HS-5 (cell line): ENCODE measurements at places on chromosomes 12 and 14.

- DNase-seq, result no peak
Observed at GRCh38 chr12:131204416-131205274, 250.9 kb downstream of the ADGRD1 start.

GRCh38 chr14:96274543-96274942 lies 18.5 kb downstream of the BDKRB1 start:
- no peak for DNase-seq

DNA sequence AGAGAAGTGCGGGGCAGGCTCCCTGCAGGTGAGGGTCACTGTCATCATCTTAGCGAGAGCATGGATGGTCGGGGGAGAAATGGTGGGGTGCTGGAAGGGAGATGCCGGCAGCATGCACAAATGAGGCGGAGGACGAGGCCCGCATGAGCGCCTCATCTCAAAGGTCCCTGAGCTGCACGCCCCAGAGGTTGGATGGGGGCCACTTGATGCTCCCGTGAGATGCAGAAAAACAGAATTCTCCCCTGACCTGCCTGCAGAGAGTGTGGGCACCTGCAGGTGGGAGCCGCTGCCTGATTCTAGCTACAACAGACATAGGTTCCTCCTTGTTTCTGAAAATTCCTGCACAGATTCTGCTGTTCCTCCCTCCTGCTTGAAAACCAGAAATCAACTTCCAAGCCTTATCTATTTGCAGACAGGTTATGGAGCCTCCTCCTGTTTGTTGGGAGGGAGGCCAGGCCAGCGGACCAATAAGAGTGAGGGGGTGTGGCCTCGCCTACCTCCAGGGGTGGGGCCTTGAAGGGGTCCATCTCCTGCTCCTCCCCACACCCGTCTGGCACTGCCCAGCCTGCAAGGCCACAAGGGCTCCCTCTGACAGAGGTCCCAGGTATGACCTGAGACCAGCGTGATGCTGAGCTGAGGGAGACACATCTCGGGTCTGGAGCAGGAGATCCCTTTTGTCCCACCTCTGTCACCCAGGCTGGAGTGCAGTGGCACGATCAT lies 67.2 kb downstream of the KDM2B start:
- DNase-seq, result no peak

DNA sequence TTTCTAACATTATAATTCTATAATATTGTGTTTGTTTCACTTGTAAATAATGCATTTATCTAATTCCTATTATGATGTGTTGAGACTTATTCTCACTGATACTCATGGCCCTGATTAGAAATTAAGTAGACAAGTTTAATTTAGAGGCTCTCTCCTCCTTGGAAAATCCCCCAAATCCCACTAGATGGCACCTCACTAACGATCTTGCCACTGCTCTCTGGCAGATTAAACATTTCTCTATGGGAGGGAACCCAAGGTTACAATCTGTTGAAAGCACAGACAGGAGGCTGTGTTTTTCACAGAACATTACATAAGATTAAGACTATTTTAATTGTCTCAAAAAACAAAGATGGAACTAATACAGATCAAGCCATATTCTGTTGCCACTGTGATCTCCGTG lies 318.7 kb downstream of the LRFN5 start:
- peak; percentile 3 for DNase-seq

DNA sequence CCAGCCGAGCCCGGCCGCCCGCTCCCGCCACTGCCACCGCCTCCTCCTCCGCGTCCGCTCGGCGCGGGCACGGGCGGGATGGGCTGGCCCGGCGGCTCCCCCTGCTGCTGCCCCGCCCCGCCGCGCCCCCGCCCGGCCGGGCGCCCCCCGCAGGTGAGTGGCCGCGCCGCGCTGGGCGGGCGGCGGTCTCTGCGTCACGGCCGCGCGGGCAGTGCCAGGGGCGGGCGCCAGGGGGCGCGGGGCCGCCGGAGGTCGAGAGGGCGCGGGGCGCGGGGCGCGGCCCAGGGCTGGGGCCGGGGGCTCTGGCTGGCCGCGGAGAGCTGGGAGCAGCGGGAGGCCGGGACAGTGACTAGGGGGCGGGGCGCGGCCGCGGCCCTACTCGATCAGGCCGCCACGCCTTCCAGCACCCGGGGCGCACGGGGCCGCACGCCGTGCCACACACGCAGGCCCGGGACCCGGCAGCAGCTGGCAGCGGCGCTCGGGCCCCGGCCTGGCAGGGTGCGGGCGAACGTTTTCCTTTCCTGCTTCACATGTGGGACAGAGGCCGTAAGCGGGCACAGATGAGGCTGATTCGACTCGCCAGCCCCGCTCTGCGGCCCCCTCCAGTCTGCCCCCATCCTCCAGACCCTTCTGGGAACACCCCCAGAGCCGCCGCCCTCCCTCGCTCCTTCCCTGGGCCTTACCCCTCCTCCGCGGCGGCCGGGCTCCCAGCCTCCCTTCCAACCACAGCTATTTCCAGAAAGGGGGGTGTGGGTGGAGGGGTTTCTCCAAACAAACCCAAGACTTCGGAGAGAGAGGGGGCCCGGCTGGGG lies 2.4 kb upstream of the TNS2 start:
- DNase-seq, result no peak

- DNase-seq, result no peak
Observed at GRCh38 chr12:24952389-24952788, 3.5 kb upstream of the BCAT1 start.

DNA sequence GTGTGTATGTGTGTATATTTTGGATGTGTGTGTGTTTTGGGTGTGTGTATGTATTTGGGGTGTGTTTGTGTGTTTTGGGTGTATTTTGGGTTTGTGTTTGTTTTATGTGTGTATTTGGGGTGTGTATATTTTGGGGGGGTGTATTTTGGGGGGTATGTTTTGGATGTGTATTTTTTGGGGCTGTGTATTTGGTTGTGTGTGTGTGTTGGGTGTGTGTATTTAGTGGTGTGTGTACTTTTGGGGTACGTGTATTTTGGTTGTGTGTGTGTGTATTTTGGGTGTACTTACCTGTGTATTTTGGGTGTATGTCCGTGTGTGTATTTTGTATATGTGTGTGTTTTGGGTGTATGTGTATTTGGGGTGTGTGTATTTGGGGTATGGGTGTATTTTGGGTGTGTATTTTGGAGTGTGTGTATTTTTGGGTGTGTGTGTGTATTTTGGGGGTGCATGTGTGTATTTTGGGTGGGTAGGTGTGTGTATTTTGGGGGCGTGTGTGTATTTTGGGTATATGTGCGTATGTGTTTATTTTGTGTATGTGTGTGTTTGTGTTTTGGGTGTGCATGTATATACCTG lies 16.7 kb upstream of the TCTN2 start:
- DNase-seq, result no peak

DNA sequence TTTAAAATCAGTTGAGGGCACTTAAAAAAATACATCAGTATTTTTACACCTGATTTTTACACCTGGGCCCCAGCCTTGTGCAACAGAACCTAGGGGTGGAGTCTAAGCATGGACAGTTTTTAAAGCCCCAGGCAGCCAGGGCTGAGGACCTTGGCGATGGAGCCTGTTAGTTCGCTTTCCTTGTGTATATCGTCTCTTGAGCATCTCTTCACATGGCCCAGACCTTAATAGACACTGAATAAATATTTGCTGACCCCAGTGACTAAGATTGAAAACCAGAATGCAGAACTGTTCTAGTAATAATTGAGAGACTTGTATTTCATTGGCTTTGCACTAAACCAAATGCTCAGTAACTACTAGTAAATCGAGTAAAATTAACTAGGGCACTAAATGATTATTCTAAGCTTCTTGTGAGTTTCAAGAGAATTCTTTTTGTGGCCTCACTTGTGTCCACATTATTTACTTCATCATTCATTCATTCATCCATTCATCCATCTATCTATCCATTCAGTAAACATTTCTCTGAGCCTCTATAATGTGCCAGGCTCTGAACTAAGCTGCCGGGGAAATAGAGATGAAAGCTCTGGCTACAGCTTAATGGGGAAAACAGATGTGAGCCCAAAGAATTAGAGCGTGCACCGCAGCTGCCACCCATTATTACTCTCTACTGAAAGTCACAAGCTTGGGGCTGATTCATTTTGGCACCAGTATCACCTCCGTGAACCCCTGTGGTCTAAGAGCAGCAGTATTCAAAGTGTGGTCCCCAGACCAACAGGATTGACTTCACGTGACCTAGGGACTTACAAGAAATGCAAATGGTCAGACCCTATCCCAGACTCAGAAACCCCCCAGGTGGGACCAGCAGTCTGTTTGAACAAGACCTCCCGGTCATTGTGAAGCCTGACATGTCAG lies 30.7 kb upstream of the BCL7A start:
- DNase-seq, result no peak

- DNase-seq, result no peak
Observed at GRCh38 chr14:65415613-65416012, 3.1 kb downstream of the FUT8 start.

DNA sequence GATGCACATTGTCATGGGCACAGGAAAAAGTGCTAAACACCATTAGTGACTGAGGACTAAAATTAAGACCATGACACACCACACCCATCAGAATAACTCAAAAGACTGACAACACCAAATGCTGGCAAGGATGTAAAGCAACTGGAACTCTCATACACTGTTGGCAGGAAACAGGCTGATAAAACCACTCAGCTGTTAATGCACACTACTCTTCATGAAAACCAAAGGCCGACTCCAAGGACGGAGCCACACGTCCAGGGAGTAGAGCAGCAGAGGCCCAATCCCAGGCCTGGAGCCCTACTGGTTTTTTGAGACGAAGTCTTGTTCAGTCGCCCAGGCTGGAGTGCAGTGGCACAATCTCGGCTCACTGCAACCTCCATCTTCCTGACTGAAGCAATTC lies 6.4 kb downstream of the RAD52 start:
- DNase-seq, result no peak

DNA sequence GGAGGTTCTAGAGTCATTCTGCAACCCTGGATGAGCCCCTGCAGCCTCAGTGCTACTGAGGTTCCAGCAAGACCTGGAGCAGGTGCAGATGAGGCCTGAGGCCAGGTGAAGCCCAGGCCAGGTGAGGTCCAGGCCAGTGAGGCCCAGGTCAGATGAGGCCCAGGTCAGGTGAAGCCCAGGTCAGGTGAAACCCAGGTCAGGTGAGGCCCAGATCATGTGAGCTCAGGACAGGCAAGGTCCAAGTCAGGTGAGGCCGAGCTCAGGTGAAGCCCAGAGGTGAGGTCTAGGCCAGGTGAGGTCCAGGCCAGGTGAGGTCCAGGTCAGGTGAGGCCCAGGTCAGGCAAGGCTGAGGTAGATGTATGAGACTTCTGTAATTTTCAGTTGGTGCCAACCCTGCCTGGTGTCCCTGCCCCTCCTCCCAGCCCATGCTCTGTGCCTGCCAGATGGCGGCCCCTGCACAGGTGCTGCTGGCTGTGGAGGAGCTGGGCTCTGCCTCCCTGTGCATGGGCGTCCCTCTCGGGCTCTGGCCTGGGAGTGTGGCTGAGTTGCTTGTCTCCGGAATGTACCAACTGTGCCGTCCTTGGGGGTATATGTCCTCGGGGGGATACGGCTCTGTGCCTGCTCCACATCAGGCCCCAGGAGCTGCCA lies 388.5 kb downstream of the TMEM121 start:
- no peak for DNase-seq

DNA sequence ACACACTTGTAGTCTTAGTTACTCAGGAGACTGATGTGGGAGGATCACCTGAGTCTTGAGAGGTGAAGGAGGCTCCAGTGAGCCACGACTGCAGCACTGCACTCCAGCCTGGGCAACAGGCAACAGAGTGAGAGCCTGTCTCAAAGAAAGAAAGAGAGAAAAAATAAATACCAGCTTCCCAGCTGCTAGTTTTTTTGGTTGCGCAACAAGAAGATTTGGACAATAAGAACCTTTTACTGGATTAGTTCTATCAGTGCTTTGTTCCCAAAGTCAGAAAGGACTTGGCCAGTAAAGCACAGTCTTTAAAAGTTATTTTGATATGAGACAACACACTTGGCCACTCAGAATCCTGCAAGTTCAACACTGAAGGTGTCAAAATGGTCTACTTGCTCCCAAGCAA lies 768.1 kb upstream of the LRFN5 start:
- DNase-seq, result no peak

DNA sequence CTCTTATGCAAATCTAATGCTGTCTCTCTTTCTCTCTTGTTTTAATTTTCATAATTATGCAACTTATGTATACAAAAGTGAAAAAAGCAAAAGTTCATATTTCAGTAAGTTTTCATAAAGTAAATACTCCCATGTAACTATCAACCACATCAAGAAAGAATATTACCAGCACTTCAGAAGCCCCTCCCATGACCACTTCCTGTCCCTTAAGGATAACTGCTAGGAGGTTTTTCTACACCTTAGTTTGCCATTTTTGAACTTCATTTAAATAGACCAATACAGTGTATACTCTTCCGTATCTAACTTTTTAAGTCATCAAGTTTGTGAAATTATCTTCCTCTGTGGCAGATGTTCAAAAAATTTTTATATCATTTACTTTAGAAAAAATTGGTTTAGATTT lies 547 bp upstream of the OR4K15 start:
- DNase-seq, result no peak

DNA sequence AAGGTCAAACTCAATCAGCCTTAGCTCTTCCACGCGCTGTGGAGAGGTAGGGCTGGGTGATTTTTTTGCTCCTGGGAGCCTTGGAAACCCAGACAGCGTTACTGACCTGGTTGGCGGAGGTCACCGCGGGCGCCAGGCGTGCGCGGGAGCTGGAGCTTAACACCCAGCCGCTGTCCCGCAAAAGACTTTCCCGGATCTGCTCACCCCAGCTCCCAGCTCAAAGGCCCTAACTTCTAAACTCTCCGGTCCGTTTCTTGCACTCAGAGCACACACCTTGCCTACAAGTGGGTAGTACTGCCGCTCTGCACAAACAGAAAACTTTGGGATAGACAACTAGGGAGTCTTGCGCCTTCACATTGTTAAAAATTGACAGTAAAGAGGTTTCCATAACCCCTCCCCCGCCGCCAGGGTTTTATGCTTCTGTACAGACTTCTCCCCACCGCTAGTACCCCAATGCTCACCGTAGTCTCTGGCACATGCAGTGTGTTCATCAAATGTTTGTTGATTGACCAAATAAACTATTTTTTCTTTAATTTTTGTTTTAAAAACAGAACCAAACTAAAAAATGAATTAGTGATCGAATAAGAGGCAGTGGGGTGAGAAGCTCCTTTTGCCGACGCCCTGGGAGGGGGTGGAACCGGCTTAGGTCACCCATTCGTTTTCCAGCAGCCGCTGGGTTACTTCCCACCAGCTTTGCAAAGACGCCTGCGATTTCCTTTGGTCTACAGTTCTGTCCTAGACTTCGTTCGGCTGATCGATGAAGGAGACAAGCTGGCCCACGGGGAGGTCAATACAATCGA lies 12.7 kb upstream of the TBX3 start:
- no peak for DNase-seq

DNA sequence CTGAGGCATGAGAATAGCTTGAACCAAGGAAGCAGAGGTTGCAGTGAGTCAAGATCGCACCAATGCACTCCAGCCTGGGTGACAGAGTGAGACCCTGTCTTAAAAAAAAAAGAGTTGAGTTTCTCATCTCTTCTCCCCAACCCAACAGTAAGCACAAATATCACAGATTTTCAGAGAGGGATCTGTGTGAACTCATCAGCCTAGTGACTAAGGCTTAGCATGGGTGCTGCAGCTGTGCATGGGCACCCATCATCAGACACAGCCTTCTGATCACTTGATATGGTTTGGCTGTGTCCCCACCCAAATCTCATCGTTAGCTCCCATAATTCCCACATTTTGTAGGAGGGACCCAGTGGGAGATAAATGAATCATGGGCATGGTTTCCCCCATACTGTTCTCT lies 298.9 kb downstream of the PCNX1 start:
- no peak for DNase-seq

- DNase-seq, result no peak
Observed at GRCh38 chr12:29207120-29207519, 58.0 kb downstream of the FAR2 start.

- DNase-seq, result no peak
Observed at GRCh38 chr12:24728366-24728765, 220.5 kb downstream of the BCAT1 start.

- peak; percentile 49 for DNase-seq
Observed at GRCh38 chr14:55847766-55848165, 267.8 kb downstream of the KTN1 start.
